ENCODE measurements at places on chromosomes 2 and 18. TPM values are rescaled to one million over a fixed set of nuclear protein-coding genes. Genes with fewer than 3 reads are reported as not detected.

DUSP11 gene
- 42.4 TPM for total RNA-seq

GAL3ST2 gene
- 0.28 TPM for total RNA-seq

STEAP3 gene
- 47.6 TPM for total RNA-seq

HAAO gene
- not detected for total RNA-seq

ORC4 gene
- total RNA-seq = 38.3 TPM

CLEC4F gene
- total RNA-seq = not detected

REG1A gene
- total RNA-seq = not detected

PCARE gene
- total RNA-seq = not detected

TTC39C gene
- 10.5 TPM for total RNA-seq

PARD6G gene
- 3.0 TPM for total RNA-seq

LCT gene
- 0.05 TPM for total RNA-seq

HMSD gene
- total RNA-seq = 0.54 TPM

FAM228B gene
- total RNA-seq = 1.3 TPM

NAT8 gene
- not detected for total RNA-seq

ONECUT2 gene
- 0.41 TPM for total RNA-seq

MDH1B gene
- 1.6 TPM for total RNA-seq

CD207 gene
- not detected for total RNA-seq

LRRTM1 gene
- total RNA-seq = not detected

ARHGEF33 gene
- 0.11 TPM for total RNA-seq

C18orf54 gene
- 3.6 TPM for total RNA-seq

ABCG5 gene
- not detected for total RNA-seq

CAVIN2 gene
- total RNA-seq = 10.3 TPM

PROM2 gene
- 0.15 TPM for total RNA-seq

UBXN2A gene
- 20.5 TPM for total RNA-seq

EFHD1 gene
- total RNA-seq = 1.6 TPM

All from A549 treated with CpdA at 1 μM for 4 hours (cell line).